ENCODE measurements at places on chromosomes 2 and 18. TPM values are rescaled to one million over a fixed set of nuclear protein-coding genes. Genes with fewer than 3 reads are reported as not detected.

- DNase-seq: no peak
Observed at GRCh38 chr18:34509879-34510586, 200.1 kb upstream of the DTNA start.

DNA sequence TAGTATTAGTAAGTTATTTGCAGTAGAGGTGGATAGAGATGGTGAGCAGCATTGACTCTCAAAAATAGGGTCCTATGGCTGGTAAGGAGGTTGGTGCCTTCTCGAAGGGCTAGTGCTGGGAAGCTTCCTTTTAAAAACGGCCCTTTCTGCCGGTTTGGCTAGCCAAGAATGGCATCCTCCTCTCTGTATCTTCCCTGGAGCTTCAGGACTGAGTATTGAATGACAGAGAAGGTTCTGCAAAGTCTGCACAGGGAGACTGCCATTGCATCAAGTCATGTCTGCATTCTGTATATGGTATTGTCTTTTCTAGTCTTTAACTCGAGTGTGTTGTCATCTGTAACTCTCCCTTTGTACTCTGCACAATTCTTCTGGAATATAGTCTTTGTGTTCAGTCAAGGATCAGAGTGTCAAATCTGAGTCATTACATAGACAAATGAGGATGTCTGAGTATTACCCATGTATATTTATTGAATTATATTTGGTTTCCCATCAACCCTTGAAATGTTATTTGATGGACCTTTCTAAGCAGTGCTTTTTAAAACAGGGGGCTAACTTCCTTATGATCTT lies 1.1 kb downstream of the LDLRAD4 start:
- DNase-seq: no peak

DNA sequence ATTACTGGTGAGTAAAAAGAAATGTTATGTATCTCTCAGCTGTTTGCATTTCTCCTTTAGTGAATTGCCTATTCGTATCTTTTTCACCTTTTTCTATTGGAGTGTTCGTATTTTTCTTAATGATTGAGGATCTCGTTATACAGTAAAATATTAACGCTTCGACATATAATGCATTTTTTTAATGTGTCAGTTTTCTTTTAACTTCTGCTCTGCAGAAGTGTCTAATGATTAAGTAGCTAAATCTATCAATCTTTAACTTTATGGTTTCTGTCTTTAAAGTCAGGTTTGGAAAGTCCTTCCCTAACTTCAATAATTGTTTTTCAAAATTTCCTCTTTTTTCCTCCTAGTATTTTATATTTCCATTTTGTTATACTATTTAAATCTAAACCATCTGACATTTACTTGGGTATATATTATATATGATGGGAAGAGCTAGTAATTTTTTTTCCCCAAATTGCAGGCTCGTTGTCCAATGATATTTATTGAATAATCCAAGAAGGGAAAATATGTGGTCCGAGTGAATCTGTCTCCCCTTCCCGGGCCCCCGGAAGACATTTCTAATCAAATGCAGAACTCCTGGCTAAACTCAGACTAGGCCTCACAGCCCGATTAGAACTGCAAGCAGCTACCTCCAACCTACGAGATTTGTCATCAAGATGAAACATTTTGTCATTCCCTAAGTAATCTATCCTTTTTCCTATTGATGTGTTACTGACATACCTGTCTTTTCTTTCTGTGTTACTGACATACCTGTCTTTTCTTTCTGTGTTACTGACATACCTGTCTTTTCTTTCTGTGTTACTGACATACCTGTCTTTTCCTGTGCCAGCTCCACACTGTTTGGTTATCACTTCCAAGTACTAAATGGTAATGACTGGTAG lies 17.2 kb downstream of the PCBP1 start:
- DNase-seq: no peak

IL36B gene
- not detected for total RNA-seq

- DNase-seq: no peak
Observed at GRCh38 chr2:203354966-203355365, 26.8 kb downstream of the ABI2 start.

TCF4 gene
- total RNA-seq: 98.7 TPM

- no peak for DNase-seq
Observed at GRCh38 chr2:86221066-86221684, 21.9 kb downstream of the MRPL35 start.

LAMA3 gene
- 38.6 TPM for total RNA-seq

DNA sequence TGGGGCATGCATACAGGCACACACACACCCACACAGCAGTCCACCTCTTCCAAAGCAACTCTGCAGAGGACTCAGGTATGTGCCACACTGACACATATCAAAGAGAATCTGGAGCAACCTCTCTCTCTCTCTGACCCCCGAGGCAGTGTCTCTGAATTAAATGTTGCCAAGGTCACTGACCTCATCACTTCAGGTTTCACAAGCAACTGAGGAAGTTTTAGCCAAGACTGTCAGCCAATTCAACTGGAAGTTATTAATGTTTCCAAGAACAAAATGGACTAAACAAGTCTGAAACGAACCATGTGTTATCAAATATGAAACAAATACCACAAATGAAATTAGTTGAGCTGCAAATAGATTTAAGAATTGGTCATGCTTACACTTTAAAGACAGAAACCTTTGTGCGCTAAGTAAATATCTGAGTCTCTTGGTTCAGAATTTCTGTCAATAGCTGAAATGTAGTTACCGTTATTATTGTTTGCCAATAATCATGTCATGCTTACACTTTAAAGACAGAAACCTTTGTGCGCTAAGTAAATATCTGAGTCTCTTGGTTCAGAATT lies 86.1 kb downstream of the SLC25A12 start:
- no peak for DNase-seq

DNA sequence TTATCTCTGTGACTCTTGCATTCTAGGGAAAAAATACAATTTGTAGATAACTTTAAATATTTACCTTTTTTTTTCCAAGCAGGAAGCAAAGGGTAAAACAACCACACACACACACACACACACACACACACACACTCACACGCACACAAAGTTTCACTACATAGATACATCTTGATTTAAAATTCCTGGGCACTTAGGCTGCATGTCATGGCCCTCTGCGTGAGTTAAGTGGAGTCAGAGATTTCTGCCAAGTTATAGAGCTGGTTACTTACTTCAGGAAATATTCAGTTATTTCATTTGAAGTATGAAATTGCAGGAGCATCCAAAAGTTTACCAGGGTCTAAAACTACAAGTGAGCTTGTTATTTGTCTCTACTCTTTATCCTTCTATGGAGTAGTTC lies 612.0 kb downstream of the IRS1 start:
- DNase-seq: no peak

DNA sequence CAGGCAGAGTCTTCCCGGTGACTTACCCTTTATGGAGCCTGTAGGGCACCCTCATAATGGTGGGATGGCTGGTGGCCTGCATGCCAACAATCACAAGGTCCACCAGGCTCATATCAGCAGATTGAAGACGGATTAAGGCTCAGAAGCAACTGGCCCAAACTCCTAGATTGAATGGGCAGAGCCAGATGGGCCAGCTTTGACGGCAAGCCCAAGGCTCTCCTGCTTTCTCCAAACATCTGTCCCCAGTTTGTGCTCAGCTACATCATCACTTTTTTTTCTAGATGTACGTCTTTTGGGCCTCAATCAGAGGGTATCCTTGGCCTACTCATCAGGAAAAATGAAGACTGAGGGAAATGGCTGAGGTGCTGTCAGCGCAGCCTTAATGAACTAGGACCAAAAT lies 114.6 kb downstream of the VIT start:
- DNase-seq: no peak

GRCh38 chr2:46495231-46496030 lies 16.1 kb downstream of the TMEM247 start:
- no peak for DNase-seq

- DNase-seq: peak; percentile 88
Observed at GRCh38 chr2:126886211-126886915, 12.3 kb upstream of the TEX51 start.

- no peak for DNase-seq
Observed at GRCh38 chr2:65666156-65666725, 233.8 kb upstream of the SPRED2 start.

DAW1 gene
- total RNA-seq: not detected

GRCh38 chr2:120747281-120747680 lies 11.6 kb downstream of the GLI2 start:
- no peak for DNase-seq

DNA sequence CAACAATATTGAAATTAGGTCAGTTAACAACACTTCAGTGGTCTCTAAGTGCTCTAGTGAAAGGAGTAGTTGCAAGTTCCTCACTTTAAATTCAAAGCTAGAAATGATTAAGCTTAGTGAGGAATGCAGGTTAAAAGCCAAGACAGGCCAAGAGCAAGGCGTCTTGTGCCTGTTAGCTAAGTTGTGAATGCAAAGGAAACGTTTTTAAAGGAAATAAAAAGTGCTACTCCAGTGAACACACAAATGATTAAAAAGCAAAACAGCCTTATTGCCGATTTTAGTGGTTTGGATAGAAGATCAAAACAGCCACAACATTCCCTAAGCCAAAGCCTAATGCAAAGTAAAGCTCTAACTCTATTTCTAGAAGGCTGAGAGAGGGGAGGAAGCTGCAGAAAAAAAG lies 44.7 kb downstream of the ANTXR1 start:
- no peak for DNase-seq

GRCh38 chr2:26901326-26902183 lies 53.6 kb downstream of the DPYSL5 start:
- no peak for DNase-seq

- no peak for DNase-seq
Observed at GRCh38 chr2:60984720-60985119, 32.8 kb upstream of the PEX13 start.

DNA sequence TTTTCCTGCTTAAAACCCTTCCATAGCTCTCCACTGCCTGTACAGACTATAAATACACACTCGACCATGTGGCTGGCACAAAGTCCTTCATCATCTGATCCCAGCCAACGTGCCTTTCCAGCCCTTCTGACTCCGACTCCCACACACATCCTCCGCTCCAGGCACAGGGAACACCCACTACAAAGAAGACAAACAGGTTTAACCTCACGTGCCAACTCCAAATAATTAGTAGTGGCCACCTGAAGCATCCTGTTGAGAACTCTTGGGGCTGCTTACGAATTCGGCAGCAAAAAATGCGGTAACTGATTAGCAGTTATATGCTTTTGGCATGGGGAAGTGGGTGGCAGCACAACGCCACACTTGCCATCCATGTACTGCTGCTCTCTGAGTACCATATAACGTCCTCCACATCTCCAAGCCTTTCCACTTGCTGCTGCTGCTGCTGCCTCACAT lies 12.1 kb downstream of the SPIRE1 start:
- DNase-seq: no peak

DNA sequence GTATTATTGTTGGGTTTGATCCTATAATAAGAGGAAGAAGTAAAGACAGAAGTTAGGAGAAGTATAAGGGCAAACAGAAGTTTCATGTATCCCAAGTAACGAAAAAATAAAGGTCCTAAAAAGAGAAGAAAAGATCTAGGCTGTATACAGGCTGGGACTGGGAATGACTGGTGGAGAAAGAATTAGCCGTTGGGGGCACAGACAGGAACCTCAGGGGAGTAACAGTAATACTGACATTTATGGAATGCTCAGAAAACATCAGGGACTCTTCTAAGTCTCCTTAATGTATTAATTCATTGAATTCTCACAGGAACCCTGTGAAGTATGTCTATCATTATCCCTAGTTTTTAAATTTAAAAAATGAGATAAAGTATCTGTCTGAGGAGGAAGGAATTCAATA lies 67.6 kb downstream of the PTPN2 start:
- no peak for DNase-seq

DNA sequence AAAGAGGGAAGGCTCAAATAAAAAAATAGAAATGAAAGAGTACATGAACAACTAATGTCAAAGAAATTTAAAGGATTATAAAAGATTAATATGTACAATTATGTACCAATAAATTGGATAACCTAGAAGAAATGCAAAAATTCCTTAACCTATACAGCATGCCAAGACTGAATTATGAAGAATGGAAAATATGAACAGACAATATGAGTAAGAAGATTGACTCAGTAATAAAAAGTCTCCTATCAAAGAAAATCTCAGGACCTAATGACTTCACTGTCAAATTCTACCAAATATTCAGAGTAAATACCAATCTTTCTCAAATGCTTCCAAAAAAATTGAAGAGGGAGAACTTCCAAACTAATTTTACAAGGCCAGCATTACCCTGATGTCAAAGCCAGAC lies 120.2 kb upstream of the SPOPL start:
- DNase-seq: no peak

DNA sequence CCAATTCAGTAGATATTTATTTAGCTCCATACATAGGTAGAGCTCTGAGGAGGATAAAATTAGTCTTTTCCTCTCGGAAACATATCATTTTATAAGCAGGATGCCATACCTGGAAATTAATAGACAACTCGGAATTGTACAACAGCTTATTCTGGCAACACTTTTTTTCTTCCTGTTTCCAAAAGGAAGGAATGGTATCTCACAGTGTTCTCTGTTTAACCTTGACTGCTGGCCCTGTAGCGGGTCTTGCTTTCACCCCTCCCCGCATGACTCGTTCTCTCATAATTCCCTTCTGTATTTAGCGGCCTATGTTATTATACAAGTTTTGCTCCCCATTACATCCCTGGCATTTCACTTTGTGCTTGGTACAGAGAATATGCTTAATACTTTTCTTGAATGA lies 2.5 kb upstream of the KYNU start:
- DNase-seq: no peak

DNA sequence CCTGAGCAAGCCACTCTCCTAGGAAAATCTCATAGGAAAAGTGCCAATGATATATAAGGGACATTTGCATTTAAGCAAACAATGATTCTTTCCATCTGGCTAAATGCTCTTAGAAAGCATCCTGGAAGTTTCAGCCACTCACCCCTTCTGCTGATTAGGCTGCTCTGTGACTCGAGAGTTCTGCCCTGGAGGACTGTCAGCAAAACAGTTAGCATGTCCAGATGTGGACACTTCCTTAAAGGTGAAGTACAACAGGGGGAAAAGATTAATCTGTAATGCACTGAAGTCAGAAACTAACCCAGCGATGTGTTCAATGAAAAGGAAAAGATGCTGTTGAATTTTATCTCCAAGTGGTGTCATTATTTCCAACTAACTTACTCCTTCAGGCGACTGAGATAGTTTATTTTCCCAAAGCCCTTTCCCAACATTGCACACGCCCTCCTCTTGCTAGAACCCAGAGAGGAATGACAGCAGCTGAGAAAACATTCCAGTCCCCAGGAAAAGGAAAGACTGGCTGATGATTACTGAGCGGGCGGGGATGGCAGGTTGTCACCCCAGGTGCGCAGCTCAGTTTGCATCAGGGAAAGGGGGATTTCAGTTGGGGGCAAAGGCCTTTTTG lies 214.0 kb downstream of the SS18 start:
- no peak for DNase-seq

DNA sequence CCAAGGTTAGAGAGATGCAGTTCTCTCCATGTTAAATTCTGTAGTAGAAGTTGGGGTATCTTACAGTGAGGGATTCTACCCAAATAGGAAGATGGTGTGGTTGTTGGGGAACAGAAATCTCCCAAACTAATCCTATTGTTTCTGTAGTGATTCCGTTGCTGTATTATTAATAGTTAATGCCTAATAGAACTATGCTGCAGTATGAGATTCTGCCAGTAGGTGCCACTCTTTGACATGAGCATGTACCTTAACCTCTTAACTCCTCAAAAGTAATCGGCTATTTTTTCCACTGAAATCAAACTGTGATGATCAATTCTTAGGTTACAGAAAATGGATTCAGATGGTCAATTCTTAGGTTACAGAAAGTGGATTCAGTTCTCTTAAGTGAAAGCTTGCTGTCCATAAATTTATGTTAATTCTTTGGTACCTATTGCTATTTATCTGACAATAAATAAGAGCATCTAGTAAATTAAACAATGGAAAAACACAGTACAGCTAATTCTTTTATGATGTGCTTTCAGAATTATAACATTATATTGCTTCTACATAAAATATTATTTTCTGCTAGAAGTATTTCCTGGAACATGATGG lies 97.9 kb upstream of the DLX2 start:
- DNase-seq: no peak

GRCh38 chr2:98387478-98387877 lies 41.2 kb downstream of the CNGA3 start:
- peak; percentile 23 for DNase-seq
